ENCODE measurements at places on chromosomes 6 and 20.

- no peak for DNase-seq
These were observed 7.6 kb upstream of the TMEM14A start for GRCh38 chr6:52663120-52663935.

GRCh38 chr20:59804871-59805665 lies 128.4 kb downstream of the SYCP2 start:
- no peak for DNase-seq

DNA sequence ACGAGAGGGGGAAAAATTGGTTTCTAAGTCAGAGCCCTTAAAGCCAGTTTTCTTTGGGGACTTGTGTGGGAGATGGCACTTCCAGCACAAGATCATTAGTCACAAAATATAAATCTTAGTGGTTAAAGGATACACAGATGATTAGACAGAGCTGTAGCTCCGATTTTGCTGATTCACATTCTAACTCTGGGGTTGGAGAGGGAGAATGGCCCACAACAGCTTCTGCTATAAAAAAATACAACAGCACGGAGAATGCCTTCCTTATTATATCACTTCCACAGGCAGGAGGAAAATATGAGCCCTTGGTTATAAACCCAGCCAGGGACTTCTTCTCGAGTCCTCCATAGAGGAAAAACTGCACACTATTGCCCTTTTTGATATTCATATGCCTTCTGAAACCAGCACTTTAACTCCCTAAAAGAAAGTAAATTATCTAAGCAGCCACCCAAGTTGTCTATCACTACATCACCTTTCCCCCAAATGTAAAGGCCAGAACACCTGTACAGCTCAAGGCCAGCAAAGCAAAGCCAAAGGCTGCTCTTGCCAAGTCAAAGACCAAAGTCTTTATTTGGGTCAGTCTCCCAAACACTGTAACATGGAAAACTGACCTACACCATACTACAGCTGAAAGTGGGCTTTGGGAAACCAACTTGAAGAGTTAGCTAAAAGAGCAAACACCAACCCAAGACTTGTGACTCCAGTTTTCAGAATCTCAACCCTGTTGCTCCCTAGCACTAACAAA lies 10.4 kb downstream of the MRPL14 start:
- no peak for DNase-seq

- no peak for DNase-seq
These were observed 12.7 kb upstream of the BAK1 start for GRCh38 chr6:33592595-33593413.

GRCh38 chr6:7589221-7589620 lies 777 bp upstream of the SNRNP48 start:
- no peak for DNase-seq

- no peak for DNase-seq
These were observed 1.8 kb downstream of the PROCR start for GRCh38 chr20:35173576-35174192.

GRCh38 chr6:29730575-29731126 lies 7.4 kb downstream of the HLA-F start:
- DNase-seq, result no peak

DNA sequence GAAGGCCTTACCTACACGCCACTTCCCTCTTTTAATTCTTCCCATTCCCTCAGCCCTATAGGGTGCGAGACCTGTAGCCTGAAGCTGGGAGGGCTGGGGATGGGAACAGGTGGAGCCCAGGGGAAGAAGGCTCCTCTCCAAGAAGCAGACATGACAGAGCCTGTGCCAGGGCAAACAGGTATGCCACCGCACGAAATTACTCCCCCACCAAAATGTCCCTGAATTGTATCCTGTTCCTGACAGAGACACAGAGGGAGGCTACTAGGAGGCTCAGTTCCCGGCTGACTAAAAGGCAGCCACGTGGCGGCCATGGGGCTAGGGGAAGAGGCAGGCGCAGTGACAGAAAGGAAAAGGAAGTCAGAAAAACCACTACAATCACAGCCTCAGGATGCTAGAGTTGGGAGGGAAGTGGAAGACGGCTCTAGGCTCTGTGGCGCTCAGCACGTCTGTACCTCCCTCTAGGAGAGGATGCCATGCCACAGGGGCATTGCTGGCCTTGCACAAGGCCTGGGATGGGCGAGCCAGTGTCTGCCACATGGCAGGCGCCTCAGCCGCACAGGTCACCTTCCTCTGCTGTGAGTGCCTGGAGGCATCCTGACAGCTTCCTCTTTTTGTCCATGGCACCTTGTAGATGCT lies 27.7 kb downstream of the TFEB start:
- no peak for DNase-seq

DNA sequence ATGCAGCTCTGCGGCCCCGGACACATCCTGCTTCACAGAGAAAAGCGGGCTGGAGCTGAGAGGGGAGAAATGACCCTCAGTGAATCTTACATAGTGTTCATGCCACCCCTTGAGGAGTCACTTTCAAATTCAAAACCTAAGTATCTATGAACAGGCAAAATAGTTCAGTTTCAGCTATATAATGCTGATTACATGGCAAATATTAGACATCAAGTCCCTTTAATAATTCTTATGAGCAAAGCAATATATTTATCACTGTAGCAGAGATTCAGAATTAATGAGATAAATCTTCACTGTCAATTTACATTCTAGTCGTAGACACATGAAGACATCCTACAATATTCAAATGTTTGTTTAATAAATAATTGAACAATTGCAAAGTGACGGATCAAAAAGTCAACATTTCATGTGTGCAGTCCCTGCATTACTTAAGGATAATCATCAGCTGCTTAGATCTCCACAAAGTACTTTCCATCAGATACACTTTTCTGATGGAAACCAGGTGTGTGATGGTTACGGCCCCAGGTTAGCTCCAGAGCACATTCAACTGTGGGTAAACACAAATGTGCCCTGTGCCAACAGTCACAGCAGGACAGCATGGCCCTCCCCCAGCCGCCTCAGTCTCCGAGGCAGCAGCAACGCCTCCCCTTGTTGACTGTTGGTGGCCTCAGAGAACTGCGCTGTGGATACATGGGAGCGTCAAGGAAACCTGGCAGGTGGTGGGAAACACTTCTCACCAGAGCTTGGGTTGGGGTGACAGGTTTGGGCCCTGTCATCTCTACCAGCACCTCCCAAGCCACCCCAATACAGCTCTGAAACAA lies 787 bp upstream of the PRR18 start:
- DNase-seq, result no peak

- DNase-seq, result no peak
These were observed 32.0 kb downstream of the CEP43 start for GRCh38 chr6:167031082-167031709.

- no peak for DNase-seq
These were observed 9.9 kb downstream of the RAB32 start for GRCh38 chr6:146553377-146554135.

- DNase-seq, result no peak
These were observed 10.1 kb upstream of the CFAP206 start for GRCh38 chr6:87397656-87398055.

GRCh38 chr6:139443231-139444112 lies 69.0 kb upstream of the CITED2 start:
- no peak for DNase-seq

- no peak for DNase-seq
These were observed 210.6 kb upstream of the CDH4 start for GRCh38 chr20:61041481-61041880.

DNA sequence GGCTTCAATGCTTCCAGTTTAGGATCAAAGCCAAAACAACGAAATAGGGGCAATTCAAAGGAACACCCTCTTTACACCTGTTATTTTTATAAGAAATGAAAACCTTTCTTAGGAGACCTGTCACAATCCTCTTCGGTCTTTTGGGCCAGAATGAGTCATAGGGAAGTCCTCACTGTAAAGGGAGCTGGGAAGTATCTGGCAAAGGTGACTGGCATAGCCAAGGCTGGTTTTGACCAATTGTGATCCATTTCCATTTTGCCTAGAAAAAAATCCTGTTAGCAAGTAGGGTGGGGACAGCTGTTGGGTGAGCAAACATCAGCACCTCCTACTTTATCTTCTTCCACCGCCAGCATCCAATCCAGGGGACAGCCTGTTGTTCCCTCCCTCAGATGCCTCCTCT lies 343.2 kb upstream of the SULF2 start:
- no peak for DNase-seq

DNA sequence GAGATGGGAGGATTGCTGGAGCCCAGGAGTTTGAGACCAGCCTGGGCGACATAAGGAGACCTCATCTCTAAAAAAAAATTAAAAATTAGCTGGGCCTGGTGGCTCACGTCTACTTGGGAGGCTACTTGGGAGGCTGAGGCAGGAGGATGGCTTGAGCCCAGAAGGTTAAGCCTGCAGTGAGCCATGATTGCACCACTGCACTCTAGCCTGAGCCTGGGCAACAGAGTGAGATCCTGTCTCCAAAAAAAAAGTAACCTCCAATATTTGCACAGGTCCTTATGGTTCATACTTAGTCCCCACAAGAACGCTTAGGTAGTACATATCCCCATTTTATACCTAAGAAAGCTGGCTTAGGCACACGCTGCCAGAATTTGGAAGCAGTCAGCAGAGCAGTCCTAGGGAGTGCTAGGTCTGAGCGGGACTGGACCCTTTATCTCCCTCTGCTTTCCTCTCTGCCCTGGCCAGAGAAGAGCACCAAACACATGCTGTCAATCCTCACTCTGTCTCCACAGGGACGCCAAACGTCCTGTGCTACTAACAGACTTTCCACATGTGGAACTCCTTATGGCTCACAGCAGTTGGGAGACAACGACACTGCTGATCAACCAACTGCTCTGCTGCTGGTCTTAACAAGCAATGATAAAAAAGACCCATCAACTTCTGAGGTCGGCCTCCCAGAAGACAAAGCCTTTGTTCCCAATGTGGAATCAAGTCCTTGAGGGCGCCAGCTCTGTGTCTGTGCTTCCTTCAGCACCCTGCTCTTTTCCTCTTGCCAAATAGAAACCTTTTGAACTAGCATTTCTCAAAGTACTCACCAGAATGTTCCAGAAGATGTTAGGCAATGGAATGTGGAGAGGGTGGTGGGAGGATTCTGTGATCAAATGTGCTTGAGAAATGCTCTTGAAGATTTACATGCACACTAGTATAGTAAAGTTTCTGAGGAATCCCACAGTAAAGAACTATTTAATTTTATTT lies 226.3 kb upstream of the DTNBP1 start:
- DNase-seq, result no peak

DNA sequence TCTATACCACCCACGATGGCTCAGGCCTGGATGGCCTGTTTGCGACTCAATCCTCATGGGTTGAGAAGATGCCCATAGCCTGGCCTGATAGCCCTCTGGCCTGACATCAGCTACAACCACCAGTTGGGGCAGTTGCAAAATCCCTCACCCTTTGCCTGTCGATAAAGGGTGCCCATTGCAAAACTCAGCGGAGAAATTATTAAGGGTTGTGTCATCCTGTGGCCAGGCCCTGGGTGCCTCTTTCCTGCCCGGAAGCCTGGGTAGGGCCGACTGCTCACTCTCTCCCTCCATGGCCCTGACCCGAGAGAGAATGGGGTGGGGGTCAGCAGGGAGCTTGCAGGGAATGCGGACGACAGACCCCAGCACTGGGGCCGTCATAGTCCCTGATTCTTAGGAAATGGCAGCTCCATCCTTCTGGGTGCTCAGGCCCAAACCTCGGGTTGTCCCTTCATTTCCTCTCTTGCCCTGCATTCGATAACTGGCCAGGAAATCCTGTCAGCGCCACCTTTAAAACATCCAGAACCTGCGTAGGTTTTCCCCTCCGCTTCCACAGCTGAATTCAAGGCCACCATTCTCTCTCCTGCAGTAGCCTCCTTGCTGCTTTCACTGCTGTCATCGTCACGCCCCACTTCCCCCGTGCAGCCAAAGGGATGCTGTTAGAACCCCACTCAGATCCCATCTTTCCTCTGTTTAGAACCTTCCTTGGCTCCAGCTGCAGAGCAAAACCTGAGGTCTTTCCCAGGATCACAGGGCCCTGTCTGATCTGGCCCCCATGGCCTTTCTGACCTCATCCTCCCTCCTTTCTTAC lies 31.1 kb downstream of the CEBPB start:
- no peak for DNase-seq

DNA sequence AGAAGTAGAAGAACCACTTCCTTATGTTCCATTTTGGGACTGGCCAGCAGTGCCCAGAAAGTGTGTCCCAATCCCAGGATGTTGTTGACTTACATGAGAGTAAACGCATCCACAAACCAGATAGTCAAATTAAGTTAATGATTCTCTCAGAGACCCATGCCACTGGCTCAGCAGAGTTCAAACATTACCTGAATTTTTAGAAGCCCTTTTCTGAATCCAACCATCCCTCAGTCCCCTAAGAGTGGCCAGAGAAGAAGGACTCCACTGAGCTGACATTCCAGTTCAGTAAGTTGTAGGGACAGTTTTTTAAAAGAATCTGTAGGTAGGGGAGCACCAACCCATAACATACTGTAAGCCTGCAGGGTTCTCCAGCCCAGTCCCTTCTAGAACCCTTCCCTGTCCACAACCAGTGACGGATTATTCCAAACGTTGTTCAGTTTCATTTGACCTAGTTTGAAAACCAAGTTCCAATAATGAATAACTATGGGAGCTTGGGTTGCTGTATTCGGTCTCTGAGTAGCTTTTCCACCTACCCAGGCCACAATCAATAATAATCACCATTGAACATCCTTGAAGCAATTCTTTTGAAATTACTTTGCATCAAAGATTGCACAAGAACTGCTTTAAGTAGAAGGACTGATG lies 153.0 kb downstream of the LPA start:
- DNase-seq, result no peak
